Stimulated activated CD4-positive, alpha-beta T cell treated with anti-CD3 and anti-CD28 coated beads, Interleukin-4, amount 100 ng/mL, for 24 hours (primary cell): ENCODE measurements at places on chromosomes 13 and 19.
A peak's percentile ranks its signal among the peaks of the same experiment; 100 is the strongest.

- DNase-seq, result no peak
These were observed 16.1 kb downstream of the ZNF317 start for GRCh38 chr19:9156304-9156703.

DNA sequence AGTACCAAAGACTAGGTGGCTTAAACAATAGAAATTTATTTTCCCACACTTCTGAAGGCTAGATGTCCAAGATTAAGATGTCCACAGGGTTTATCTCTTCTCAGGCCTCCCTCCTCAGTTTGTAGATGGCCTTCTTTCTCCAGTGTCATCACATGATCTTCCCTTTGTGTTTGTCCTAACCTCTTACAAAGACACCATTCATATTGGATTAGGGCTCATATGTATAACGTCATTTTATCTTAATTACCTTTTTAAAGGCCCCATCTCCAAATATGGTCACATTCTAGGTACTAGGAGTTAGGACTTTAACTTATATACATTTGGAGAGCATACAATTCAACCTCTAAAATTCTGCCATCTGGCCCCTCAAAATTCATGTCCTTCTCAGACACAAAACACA is 34.3 kb downstream of the N4BP2L2 start:
- DNase-seq, result no peak

- no peak for DNase-seq
These were observed 8.0 kb upstream of the ZNF358 start for GRCh38 chr19:7507884-7508283.

GRCh38 chr13:111251646-111252445 is 68.6 kb upstream of the TEX29 start:
- DNase-seq, result no peak

GRCh38 chr19:2608602-2608922 is 93.9 kb downstream of the GNG7 start:
- DNase-seq, result no peak

GRCh38 chr13:91816263-91816807 is 417.9 kb downstream of the GPC5 start:
- DNase-seq, result no peak

DNA sequence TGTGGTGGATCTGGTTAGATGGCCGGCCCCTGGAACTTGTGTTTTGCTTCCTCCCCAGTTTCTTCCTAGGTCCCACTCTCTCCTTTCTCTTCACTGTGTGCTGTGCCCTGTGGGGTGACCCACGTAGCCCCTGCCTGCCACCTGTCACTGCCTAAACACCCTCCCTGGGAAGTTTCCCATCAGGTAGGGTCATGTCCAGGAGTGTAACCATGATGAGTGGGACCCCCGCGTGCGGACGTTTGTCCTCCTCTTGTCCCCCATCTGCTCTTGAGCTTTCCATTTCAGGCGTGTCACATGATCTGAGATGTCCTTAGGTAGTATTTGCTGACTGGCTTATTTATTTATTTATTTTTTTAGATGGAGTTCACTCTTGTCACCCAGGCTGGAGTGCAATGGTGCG is 61.3 kb downstream of the ARHGEF7 start:
- DNase-seq, result no peak

DNA sequence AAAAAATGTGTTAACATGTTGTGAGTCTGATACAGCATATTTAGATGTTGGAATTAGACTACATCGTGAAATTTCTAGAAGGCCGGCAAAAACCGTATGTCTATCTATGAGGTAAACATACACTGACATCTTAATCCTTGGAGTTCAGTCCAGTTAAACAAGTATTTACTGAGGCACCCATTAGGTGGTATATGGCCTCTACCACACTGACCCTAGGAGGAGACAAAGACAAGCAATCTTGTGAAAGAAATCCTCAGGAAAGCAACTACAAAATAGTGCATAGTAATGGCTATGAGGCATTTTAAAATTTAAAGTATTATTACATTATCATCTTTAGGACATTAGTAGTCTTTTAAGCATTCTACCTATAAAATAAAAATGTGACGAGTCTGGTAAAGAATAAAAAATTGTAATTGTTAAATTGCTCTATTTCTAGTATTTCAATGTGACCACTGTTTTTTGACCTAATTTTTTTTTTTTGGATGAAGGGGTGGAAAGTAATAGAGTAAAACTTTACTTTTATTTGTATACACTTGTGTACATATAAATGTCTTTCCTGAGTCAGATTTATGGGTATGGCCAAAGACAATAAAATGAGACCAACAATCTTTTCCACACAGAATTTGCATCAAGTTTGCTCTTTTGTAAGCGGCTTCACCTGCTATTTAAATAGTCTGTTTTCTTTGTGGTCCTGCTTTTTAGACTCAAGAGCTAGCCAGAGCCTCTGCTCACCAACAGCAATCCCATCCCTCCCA is 50.5 kb downstream of the KATNAL1 start:
- DNase-seq, result no peak

GRCh38 chr19:35901854-35902661 is at the start of gene HCST:
TSS of gene HCST (plus strand) at chr19:35902529. CDS start at chr19:35902594, 65 bp downstream.
- peak; percentile 40 for DNase-seq

GRCh38 chr19:40584007-40584406 is 7.3 kb downstream of the SHKBP1 start:
- DNase-seq, result no peak

DNA sequence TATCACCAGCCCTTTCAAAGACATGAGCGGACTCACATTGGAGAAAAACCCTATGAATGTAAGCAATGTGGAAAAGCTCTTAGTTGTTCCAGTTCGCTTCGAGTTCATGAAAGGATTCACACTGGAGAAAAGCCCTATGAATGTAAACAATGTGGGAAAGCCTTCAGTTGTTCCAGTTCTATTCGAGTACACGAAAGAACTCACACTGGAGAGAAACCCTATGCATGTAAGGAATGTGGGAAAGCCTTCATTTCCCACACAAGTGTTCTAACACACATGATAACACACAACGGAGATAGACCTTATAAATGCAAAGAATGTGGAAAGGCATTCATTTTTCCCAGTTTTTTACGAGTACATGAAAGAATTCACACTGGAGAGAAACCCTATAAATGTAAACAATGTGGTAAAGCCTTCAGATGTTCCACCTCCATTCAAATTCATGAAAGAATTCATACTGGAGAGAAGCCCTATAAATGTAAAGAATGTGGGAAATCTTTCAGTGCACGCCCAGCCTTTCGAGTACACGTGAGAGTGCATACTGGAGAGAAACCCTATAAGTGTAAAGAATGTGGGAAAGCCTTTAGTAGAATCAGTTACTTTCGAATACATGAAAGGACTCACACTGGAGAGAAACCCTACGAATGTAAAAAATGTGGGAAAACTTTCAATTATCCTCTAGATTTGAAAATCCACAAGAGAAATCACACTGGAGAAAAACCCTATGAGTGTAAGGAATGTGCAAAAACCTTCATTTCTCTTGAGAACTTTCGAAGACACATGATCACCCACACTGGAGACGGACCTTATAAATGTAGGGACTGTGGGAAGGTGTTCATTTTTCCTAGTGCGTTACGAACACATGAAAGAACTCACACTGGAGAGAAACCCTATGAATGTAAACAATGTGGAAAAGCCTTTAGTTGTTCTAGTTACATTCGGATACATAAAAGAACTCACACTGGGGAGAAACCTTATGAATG is 17.6 kb downstream of the ZNF791 start:
- no peak for DNase-seq

- no peak for DNase-seq
These were observed 6.3 kb downstream of the SERP2 start for GRCh38 chr13:44379885-44380284.

- DNase-seq, result peak; percentile 37
These were observed 48.6 kb upstream of the UBE2L5 start for GRCh38 chr13:30373727-30374126.

- peak; percentile 60 for DNase-seq
These were observed 12.1 kb upstream of the GPR4 start for GRCh38 chr19:45613926-45614725.

DNA sequence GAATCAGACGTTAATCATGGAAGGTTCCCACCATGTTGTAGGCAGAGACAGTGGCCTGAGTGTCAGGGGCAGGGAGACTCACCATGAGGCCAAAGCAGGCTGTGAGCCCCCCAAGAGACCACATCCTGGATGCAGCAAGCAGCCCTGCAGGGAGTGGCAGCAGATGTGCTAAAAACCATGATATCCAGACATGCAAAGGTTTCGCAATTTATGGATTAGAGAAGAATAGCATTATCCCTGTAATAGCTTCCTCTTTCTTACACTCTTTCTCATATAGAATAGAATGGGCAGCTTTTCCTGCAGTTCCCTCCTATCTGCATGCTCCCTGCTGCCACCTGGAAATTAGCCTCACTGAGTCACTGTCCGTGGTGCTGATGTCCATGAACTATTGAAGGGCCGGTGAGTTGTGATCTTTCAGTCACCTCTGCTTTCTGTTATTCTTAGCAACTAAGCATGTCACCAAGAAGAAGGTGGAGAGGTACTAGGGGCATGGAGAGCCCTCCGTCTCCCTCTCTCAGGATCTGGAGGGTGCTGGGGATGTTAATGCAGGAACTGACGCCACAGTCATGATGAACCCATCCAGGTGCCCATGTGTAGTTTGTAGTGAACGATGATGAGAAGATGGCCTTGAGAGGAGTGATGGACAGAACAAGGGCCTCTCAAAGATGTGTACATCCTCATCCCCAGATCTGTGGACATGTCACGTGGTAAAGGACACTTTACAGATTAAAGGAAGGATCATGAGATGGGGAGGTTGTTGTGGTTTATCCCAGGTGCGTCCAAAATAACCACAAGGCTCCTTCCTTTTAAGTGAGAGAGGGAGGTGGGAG is 9.9 kb downstream of the CEACAM4 start:
- DNase-seq, result no peak

- DNase-seq, result no peak
These were observed 8.0 kb downstream of the LPAR6 start for GRCh38 chr13:48404952-48405351.

DNA sequence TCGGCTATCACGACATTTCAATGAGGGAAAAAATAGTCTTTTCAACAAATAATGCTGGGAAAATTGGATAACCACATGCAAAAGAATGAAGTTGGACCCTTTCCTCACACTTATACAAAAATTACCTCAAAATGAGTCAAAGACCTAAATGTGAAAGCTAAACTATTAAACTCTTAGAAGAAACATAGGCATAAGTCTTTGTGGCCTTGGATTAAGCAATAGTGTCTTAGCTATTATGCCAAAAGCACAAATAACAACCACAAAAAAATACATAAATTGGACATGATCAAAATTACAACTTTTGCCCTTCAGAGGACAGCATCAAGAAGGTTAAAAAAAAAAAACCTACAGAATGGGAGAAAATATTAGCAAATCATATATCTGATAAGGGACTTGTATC is 156.6 kb downstream of the FOXO1 start:
- DNase-seq, result no peak

GRCh38 chr13:62094932-62095331 is 679.3 kb upstream of the PCDH20 start:
- DNase-seq, result no peak

- DNase-seq, result no peak
These were observed 6.3 kb upstream of the RDH13 start for GRCh38 chr19:55068950-55069864.

- DNase-seq, result no peak
These were observed 58.7 kb upstream of the ALOX5AP start for GRCh38 chr13:30676672-30677071.
